Memory B cell (primary cell): ENCODE measurements at places on chromosomes 13 and 19.

DNA sequence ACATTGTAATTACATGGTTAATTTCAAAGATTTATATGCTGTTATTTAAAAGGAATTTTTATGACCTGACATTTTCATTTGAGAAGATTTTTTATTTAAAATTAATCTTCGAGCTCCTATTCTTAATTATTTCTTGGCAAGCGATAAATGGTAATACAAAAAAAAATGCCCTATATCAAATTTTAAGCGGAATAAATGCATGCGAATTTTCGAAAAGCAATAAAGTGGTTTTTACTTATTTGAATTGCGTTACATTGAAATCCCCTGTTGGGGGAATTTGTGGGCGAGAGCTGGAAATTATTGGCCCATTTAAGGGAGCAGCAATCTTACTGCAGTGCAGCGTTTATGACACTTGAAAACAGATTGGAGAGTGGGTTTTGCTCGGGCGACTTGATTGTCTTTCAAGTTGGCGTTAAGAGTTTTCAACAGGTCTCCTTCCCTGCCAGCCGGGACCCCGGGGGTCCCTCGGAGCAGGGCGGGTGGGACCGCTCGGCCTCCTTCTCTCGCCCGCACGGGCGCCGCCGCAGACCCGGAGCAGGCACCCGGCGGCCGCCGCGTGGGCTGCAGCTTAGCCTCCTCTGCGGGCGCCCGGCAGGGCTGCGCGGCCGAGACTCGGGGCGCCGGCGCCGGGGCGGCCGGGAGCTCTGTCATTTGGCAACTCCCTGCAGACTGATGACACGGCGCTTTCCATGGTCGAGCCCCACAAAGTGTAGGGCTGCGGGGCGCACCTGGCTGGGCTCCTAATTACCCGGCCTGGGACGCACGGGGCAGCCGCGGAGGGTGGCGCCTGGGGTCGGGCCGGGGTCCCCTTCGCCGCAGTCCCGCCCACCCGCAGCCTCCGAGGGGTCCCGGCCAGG is 255.1 kb upstream of the SOX21 start:
- DNase-seq = no peak

DNA sequence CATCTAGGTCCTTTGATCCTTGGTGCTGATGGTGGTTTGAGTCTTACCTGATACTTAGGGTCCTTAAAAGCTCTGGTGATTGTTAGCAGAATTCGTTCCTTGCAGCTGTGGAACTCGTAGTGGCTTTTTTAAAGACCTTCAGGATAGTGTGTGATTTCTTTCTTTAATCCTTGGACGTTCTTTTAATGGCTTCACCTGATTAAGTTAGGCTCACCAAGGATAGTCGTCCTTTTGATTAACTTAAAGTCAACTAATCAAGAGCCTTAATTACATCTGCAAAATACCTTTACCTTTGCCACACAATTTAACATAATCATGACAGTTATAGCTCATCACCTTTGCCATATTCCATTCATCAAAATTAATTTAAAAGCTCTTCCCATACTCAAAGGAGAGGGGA is 1807.7 kb downstream of the OLFM4 start:
- DNase-seq = no peak

DNA sequence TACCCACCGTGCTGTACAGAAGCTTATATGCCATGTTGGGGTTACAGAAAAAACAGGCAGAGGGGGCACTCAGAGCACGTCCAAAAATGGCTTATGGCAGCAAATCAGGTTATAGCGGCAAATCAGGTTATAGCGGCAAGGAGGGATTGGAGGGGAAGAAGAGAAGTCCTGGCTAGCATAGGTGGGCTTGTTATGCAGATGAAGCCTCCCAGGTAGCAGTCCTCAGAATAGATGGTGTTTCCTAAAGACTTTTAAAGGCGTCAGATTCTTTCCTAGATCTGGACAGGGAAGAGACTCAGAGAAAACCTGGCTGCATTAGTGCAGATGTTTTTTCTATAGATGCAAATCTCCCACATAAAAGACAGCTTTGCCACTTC is 19.8 kb upstream of the PLEKHF1 start:
- no peak for DNase-seq

DNA sequence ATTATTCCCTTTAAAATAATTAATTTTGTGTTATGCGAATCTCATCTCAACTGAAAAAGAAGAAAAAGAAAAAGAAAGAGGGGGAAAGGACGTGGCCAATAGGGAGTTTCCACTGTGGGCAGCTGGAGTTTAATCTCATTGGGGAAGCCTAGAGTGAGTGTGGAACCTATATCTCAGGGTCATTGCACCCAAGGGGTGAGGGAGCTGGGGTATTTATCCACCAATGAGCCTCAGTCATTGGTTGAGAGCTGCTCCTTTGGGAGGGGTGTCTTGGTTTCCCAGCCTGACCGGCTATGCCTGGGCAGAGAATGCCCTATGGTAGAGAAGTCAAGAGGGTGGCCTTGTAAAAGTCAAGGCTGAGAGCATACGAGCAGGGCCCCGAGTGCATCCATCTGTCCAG is 16.5 kb downstream of the CYP4F22 start:
- no peak for DNase-seq

DNA sequence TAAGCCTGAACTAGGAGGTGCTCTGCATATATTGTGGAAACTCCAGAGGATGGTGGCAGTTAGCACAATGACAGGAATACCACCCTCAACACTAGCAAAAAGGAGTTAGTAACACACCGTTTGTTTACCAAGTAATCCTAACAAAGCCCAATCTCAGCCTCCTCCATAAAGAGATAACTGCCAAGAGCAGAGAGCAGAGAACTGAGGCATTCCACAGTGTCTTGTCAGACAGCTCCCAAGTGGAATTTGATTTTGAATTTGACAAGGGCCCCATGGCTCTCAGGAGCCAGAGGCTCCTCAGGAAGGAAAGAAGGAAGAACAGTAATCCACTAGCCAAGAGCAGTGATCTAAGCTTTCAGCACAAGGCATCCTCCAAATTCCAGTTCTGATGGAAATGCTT is 298.6 kb downstream of the DCLK1 start:
- DNase-seq = no peak

GRCh38 chr13:43154156-43154651 is 130.8 kb downstream of the DNAJC15 start:
- DNase-seq = no peak

DNA sequence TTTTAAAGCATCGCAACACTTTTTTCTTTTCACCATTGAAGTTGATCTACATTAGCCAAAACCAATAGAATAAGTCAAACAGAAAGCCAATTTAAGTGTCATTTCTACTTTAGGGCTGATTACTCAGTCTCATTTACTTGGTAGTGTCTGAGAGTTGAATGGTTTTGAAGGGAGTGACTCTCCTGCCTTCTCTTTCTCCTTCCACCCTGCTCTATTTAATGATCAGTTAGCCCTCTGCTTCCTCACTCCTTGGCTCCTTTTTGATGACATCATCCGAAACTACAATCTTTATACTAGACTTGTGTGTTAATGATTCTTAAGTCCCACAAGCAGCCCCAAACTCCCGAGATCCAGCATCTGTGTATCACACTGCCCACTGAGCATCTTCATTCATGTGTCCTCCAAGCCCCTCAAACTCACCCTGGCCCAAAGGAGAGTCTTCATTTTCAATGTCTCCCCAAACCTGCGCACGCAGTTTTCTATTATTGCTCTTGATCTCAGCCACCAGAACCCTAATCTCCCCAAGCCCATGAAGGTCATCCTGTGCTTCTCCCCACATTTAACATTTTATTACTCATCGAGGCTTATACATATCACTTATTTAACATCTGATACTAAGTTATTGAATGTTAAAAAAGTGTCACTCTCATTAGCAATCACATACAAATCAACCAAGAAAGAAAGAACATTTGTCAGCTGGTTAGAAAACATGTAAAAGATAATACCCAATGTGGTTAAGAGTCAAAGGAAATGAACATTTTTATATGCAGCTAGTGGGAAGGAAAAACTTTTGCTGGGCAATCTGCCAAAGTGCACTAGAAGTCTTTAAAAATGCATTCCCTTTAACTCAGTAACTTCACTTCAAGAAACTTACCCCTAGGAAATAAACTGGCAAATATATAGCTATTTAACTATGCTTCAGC is 32.2 kb upstream of the ARGLU1 start:
- DNase-seq = no peak

DNA sequence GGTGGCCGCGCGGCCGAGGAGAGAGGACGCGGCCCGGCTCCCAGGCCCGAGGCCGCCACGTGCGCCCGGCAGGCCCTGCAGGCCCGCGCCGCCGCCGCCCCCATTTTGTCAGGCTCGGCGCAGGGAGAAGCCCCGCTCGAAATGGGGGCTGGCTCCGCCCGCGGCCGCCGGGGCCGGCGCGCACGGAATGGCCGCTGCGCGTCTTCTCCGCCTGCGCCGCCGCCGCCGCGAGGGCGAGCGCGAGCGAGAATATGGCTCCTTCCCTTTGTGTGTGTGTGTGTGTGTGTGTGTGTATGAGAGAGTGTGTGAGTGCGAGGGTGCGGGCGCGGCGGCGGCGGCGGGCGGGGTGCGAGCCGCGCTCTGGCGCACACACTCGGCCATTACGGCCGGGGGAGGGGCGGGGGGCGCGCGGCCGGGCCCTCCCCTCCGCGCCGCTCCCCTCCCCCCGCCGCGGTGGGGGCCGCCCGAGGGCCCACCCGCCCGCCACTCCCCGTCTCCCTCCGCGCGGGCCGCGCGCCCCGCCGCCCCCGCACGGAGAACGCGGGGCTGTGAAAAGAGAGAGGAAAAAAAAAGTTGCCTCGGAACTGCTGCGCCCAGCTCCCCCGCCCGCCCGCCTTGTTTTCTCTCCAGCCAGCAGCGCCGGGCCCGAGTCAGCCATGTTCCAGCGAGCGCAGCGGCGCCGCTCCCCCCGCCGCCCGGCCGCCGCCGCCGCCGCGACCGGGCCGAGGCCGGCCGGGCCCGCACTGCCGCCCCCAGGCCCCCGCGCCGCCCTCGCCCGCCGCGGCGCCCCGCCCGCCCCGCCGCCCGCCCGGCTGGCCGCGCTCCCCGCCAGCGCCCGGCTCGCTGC is 1.0 kb downstream of the HMGB1 start:
- DNase-seq = peak; percentile 66

DNA sequence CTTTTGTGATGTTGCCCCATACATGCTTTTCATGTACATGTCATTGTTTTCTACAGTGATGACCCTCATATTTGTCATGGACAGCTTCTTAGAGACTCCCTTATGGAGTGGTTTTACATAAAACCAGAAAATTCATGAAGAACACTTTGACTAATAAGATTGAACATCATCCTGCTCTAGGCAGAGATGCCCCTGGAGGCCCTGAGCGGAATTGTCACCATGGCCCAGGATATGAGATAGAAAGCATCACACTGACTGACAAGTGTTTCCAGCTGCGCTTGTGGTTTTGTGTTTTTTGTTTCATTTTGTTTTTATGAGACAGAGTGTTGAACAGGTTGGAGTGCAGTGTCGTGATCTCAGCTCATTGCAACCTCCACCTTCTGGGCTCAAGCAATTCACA is 22.2 kb downstream of the ZNF701 start:
- DNase-seq = no peak

DNA sequence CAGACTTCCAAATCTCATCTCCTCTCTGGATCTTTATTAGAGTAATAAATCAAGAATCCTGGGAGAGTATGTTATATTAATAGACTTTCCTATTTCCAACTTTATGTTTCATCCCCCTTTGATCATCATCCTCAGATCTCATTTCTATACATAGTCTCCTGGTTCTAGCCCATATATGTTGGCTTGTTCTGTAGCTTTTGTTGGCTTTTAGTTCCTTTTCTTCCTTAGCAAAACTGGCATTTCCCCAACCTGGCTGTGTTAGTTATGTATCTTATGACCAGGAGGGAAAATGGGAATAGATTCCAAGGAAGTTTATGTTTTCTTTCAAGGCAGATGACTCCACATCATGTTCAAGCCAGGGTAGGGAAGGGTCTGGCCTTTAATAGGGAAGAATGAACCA is 2464.5 kb downstream of the PCDH9 start:
- DNase-seq = no peak

GRCh38 chr13:32164622-32165268 is 133.2 kb downstream of the FRY start:
- DNase-seq = peak; percentile 10

DNA sequence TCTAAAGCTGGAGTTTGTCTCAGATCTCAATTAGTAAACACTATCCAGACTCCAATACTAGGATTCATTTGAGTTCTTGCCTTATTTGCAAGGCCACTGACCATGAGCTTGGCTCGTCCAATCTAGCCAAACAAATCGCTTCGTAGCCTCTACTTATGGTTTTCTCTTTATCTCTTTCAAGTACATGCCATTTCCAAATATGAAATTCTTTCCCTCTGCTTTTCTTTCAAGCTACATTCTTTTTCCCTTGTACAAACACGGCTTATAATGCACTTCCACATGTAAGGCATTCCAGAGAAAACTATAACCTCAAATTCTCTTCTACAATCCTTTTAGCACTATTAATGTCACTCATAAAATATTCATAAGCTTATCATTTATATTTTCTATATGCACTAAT is 10.9 kb upstream of the N4BP2L1 start:
- no peak for DNase-seq

DNA sequence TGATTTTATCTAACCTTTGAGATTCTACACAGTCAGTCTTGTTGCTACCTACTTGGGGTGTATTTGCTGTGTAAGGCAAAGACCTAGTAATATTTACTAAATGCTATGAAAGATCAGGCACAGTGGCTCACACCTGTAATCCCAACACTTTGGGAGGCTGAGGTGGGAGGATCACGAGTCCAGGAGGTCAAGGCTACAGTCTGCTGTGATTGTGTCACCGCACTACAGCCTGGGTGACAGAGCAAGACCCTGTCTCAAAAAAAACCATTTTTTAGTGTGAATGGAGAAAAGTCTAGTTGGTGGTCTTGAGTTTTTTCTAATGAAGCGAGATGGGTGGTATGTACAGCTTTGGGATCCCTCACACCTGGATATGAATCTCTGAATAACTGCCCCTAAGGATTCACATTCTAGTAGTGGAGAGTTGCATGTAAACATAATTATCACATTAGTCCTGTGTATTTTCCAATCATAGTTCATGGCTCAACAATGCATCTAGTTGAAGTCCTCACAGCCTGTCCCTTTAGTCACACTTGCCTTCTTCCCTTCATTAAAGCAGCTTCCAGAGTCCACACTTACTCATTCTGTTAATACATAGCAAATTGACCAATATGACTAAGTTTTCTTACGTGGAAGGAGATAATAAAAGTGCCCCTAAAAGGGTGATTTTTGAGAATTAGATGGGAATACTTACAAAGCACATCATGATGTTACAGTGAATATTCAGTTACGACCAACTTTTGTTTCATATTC is 7.5 kb downstream of the RPL21 start:
- DNase-seq = no peak

- no peak for DNase-seq
Observed at GRCh38 chr13:28579322-28579721, 79.6 kb upstream of the POMP start.

DNA sequence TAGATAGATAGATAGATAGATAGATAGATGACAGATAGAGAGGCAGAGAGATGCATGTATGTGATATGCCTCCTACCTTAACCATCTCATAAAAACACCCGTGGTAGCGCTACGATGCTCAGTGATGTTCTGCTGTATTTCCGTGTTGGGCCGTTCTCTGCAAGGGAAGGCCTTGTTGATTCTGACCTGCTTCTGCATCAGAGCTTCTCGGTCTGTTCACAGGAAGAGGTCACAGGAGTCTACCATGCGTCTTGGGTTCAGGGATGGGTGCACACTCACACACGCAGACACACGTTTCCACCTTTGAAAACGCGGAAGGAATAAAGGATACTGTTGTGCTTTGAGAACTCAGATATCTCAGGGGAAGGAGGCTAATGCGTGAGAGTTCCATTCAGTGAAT is 316.9 kb downstream of the TEX29 start:
- DNase-seq = no peak
